Effector CD4-positive, alpha-beta T cell (primary cell): ENCODE measurements at places on chromosomes 3 and 15.

DNA sequence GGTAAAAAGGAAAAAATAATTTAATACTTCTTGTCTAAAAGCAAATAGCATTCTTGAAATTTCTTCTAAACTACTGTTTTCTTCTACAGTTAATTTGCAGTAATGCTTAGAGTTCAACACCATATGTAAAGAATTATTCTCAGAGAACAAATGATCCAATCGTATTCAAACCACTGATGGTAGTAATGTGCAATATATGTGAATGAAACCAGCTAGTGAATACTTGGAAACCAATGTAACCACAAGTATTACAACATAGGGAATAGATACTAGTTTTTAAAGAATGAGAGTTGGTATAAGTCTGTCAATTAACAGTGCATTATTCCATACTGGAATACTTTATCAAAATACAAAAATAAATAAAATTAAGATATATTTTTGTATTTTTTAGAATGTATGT is 850.0 kb downstream of the DIPK2A start:
- DNase-seq = no peak

DNA sequence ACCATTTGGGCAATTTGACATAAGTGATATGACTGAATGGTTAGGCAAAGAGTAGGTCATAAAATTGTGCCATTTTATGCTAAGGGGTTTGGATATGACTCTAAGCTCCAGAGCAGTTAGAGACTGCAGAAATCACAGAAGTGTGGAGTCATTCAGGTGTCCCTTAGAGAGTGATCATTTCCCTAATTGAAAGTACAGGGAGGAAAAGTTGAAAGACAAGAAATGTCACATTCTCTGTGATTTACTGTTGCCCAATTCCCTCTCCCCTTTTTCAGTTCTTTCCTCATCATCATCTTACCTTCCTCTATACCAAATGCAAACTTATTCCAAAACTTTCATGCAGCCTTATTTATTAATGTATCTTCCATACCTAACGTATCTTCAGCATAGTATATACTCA is 2.7 kb upstream of the GOLGB1 start:
- no peak for DNase-seq

DNA sequence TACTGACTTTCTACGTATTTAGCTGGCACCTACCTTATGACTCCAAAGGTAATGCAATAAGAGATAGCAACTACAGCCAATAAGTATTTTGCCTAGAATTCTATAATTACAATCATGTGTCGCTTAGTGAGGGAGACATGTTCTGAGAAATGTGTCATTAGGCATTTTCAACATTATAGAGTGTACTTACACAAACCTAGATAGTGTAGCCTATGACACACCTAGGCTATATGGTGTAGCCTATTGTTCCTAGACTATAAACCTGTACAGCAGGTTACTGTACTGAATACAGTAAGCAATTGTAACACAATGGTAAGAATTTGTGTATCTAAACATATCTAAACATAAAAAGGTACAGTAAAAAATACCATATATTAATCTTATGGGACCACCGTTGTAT is 363.4 kb upstream of the DPH6 start:
- DNase-seq = no peak

- no peak for DNase-seq
These were observed 161.2 kb downstream of the ATP10A start for GRCh38 chr15:25701721-25702465.

- no peak for DNase-seq
These were observed 9.4 kb downstream of the TMOD2 start for GRCh38 chr15:51760805-51761204.

GRCh38 chr15:39266890-39267289 is 314.0 kb upstream of the THBS1 start:
- no peak for DNase-seq

- DNase-seq = no peak
These were observed 22.4 kb downstream of the TM4SF4 start for GRCh38 chr3:149496891-149497290.

DNA sequence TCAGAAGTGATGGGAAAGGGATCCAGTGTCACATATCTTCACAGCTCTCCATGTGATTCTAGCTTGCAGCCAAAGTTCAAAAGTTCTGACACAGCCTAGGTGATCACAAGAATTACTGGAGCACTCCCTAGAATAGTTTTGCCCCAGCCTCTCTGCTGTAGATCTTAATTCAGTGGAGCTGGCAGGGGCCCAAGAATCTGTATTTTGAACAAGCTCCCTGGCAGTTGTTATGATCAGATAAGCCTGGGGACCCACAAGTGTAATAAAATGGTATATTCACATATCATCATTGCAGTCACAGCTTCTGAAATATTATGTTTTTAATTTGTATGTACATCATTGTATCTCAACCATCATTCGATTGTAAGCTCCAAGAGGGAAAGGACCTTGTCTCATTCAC is 62.3 kb downstream of the NOX5 start:
- DNase-seq = no peak
